Smooth muscle cell of the brain vasculature (primary cell): ENCODE measurements at places on chromosomes 7 and 10.

- no peak for DNase-seq
Observed at GRCh38 chr7:151195616-151196450, 8.8 kb upstream of the ASB10 start.

GRCh38 chr7:6436385-6436685, 11.4 kb downstream of the DAGLB start:
- DNase-seq, result no peak

- no peak for DNase-seq
Observed at GRCh38 chr10:71337219-71337701, 18.2 kb downstream of the SLC29A3 start.

DNA sequence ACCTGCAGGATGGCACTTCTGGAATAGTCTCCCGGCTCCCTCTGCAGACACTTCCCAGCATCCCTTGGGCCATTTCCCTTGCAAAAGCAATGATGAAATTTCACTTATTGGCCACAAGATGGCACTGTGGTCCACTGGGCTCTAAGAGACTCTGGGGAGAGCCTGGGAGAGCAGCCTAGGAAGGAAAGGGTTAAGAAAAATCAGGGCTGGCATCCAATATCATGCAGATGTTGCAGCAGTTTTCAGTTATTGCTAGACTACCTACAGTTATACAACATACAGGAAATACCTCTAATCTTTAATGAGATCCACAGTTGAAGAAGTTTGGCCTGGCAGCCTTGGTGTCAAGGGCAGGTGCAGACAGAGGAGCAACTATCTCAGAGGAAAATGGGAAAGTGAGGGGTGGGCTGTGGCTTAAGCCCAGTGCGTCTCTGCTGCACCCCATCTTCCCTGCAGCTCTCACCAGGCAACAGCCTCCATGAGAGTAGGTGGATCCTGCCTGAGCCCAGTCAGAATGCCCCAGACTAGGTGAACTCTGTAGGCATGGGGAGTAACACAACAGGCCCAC, 100.2 kb upstream of the PRSS58 start:
- peak; percentile 62 for DNase-seq

- peak; percentile 67 for DNase-seq
Observed at GRCh38 chr10:91551856-91552255, 81.0 kb downstream of the PPP1R3C start.

DNA sequence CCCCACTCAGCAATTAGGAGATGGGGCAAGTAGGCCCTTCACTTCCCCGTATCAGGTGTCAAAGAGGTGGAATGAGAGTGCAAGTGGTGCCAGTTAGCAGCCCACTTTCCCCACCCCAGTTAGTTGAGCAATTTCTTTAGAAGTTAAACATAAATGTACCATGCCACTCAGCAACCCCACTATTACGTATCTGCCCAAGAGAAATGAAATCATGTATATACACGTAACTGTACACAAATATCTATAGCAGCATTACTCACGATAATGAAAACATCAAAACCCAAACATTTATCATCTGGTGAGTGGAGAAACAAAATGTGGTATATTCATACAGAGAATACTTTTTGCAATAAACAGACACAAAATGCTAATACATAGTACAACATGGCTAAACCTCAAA, 50.4 kb downstream of the IMMP2L start:
- no peak for DNase-seq
